Peyer's patch (tissue), 4 donors: ENCODE measurements at places on chromosomes 1 and 21.

DNA sequence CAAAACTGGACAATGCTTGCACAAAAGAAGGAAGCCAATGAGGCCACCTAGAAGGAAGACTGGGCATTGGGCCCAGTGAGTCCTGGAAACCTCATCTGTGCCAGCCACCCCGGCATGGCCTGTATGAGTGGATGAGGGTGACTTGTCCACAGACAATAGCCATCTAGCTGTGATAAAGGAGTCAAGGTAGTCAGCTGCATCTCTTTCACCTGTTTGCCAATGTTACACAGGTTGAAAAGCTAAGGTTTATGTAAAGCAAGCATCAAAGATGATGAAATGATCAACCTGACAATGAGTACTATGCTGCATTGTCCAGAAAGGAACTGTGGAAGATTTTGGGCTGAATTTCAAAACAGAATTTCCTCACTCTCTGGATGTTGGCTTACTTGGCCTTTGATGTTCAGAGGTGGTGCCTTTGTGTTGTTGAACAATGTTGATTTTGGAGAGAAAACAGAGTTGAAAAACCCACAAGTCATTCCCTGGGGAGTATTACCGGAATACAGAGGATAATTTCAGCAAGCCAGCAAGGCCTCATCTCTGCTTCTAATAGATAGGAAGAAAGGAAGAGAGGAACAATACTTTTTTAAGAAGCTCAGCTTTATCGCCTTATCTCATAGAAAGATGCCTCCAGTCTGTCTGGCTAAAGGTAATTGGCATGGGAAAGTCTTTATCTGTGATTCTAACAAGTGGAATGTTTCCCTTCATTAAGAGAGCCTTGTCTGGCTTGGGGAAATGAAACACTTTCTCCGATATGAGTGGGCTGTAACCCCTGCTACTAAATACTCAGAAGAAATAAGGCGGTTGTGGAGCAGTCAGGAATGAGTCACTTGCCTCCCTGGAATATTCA, 11.4 kb upstream of the SELE start:
- no peak for DNase-seq

- no peak for DNase-seq
These were observed 82.0 kb downstream of the STUM start for GRCh38 chr1:226630592-226630991.

- DNase-seq = no peak
These were observed 321.7 kb upstream of the PROX1 start for GRCh38 chr1:213666113-213666512.

GRCh38 chr1:93614986-93615581, 66.6 kb downstream of the BCAR3 start:
- DNase-seq = no peak

- no peak for DNase-seq
These were observed 5.2 kb downstream of the ELF3 start for GRCh38 chr1:202015662-202015937.

GRCh38 chr1:168752171-168752832, 23.3 kb upstream of the DPT start:
- DNase-seq = no peak

DNA sequence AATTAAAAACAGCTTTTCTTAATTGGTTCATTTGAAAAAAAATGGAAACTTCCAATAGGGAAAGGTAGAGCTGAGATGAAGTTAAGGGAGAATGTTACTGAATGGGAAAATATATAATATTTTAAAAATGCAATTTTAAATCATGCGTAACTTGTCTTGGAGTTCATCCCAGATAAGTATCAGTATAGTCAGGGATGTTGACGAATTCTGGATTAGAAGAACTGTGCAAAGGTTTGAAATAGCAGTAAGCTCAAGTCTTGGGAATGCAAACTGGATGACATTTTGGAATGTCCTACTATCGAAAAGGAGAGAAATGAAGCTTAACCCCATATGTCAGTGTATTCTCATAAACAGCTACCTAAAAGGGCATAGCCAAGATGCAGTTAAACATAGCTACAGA, 4.0 kb upstream of the ST6GALNAC3 start:
- no peak for DNase-seq

DNA sequence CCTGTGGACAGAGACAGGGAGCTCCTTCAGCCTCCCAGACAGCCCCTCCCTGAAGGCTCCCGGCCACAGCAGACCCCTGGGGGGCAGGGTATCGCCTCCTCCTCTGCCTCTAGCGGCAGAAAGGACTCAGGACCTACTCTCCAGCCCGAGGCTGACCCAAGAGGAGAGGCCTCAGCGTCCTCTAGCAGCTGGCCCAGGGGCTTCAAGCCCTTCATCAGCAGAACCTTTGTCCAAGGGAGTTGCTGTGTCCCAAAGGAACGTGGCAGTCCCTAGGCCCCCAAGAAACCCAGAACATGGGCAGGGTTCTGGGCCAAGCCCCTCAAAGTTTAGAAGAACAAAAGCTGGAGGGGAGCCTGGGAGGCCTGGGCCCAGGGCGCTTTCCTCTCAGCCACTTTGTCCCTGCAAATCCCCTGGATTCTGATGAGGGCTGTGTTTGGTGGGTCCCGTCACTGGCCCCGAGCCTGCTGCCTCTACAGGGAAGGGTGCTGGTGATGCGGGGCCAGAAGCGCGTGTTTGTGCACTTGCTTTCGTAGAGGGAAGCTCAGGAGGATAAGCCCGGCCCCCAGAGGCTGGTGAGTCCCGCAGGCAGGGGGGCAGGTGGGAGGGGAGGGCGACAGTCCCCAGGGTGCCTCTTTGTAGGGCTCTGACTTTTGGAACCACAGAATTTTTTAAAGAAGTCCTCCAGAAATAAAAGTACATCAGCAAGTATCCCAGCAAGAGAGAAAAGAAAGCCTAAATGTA, 13.3 kb downstream of the ITGB2 start:
- no peak for DNase-seq

- no peak for DNase-seq
These were observed 33.4 kb upstream of the C1orf198 start for GRCh38 chr1:230901671-230902070.

- peak; percentile 81 for DNase-seq
These were observed 64.8 kb downstream of the DNTTIP2 start for GRCh38 chr1:93814059-93814794.

DNA sequence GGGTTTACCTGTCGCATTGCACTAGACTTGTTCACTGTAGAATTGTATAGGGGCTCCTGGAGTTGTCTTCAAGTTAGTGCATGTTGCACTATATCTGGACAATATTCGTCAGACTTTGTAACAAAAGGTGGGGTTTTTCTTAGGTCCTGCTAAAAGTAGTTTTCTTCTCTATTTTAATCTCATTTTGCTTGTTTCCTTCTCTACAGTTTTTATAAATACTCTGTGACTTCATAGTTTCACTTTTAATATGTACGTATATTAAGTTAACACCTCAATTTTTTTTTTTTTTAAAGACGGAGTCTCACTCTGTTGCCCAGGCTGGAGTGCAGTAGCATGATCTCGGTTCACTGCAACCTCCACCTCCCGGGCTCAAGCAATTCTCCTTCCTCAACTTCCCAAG, 26.5 kb upstream of the MRPS6 start:
- no peak for DNase-seq

GRCh38 chr1:169526120-169526832, 40.5 kb upstream of the SLC19A2 start:
- no peak for DNase-seq

- no peak for DNase-seq
These were observed 3.7 kb downstream of the IRF6 start for GRCh38 chr1:209802117-209802779.

DNA sequence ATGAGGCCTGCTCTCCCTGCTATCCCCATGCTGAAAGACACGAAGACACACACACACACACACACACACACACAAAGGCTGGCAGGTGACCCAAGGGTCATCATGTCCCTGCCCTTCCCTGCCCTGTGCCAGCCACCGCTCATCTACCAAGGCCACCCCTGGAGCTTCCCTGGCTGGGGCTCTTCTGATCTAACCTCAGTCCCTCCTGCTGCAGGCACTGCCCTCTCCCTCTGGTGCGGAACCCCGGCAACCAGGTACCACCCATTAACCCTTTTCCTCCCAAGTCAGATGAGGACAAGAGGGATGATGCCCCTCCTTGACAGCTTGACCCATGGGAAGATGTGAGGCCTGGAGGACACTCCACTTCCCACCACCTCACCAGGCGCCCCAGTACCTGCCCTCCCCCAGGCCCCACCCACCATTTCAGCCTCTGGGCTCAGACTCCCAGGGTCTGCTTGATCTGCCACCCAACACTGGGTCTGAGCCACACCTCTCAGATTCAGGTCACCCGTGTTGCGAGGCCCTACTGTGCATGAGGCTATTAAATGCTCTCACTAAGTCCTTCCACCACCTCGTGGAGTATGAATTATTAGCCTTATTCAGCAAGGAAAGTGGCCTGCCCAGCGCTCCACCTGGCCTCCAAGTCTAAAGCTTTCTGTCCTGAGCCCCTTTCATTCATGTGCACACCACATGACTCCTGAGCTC, 2.5 kb downstream of the SDC3 start:
- no peak for DNase-seq

DNA sequence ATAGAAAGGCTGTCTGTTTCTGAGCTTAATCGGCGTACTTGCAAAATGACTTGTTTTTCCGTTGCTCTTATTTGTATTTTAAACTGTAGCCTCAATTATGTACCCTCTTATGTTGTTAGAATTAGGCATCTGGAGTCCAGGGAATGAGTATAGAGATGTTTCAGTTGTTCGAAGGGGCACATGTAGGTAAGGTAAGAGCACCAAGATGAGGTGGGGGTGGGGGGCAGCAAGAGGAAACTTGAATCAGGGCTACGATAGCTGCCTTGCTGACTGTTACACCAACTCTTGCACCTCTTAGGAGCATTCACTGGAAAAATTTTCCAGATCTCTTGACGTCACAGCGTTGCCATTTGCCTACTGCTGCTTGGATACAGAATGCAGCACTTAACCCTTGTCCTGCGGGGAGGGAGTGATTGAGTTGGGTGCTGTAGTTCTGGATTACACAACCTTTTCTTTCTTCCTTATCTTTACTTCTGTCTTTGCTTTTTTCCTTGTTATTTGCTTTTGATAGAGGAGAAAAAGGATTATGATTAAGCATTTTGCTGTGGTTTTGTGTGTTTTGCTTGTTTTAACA, 3.2 kb downstream of the ATP1B1 start:
- DNase-seq = peak; percentile 86

DNA sequence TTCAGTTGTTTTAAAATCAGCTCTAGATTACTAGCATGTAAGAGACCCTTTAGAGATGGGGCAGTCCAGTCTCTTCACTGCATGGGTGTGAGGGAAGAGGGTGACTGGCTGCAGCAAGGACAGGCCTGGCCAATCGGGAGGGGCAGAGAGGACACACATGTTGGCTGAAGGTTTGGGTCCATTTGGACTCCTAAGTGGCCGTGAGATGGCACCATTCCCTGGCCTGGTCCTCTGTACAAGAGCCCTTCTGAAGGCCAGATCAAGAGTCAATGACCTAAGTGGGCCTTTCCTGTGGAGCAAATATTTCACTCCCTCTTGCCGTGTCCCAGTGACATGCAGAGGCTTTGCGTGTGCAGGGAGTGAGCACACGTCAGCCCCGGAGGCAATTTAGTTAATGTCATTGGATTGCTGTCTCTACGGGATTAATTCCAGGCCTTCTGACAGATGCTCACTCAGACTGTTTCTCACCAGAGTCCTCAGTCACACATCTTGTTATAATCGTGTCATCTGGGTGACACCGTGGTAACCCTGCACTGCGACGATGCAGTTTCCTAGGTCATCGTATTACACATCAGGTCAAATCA, 613.0 kb downstream of the NPHP4 start:
- no peak for DNase-seq

DNA sequence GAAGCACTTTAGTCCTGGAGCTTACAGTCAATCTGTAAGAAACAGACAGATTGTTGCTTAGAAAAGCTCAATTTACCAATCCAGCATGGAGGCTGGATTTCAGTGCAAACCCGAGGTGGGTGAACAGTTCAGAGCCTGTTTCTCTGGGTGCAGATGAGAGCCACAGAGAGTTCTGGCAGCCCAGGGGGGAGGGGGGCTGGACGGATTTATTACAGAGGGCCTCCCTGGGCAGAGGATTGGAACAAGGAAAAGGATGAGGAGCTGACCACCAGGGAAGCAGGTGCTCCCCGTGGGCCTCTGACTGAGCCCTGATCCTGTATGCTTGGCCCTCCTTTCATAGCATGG, 38.0 kb upstream of the EPS8L3 start:
- no peak for DNase-seq

DNA sequence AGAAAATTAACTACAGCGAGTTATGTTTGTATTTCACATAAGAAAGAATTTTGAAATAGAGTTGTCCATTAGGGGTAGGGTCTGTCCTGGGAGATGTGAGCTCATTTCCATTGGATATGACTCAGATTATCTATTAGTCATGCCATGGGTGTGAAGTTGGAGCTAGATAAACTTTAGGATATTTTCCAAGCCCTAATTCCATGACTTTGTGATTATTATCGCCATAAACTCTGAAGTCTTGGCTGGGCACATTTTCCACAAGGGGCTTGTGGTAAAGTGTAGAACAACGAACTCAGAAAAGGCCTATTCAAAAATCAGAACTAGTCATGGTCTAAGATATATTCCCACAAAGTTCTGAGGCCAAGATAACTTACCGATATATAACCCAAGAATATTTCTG, 396.6 kb downstream of the DPYD start:
- DNase-seq = no peak

GRCh38 chr21:41830145-41830707, 48.9 kb downstream of the PRDM15 start:
- DNase-seq = no peak

- peak; percentile 32 for DNase-seq
These were observed at the start of gene CAMK2N1 for GRCh38 chr1:20485527-20486456. CAMK2N1 (minus strand) TSS chr1:20486210; CDS start chr1:20485379, 831 bp downstream.

GRCh38 chr1:47969478-47969877, 27.7 kb downstream of the TRABD2B start:
- DNase-seq = no peak

- DNase-seq = no peak
These were observed 8.9 kb upstream of the DHRS3 start for GRCh38 chr1:12626888-12627287.
